ENCODE measurements at places on chromosomes 11 and 22.

DNA sequence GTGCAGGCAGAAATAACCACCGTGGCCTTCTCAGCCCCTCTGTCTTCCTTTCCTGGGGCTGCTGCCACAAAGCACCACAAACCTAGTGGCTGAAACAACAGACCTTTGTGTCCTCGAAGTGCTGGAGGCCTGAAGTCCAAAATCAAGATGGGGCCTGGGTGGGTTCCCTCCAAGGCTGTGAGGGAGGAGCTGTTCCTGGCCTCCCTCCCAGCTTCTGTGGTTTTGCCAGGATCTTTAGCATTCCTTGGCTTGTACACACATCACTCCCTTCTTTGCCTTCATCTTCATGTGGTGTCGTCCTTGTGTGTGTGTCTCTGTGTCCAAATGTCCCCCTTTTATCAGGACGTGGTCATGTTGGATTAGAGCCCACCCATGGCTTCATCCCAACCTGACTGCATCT is 29.0 kb upstream of the PARVG start:
- no peak for DNase-seq

- no peak for DNase-seq
Measured at GRCh38 chr11:75151346-75152047, 590 bp downstream of the SLCO2B1 start.

- DNase-seq = no peak
Measured at GRCh38 chr11:118418766-118419165, 17.4 kb downstream of the ATP5MG start.

GRCh38 chr11:78646564-78647185 is 72.0 kb upstream of the NARS2 start:
- peak; percentile 22 for DNase-seq

DNA sequence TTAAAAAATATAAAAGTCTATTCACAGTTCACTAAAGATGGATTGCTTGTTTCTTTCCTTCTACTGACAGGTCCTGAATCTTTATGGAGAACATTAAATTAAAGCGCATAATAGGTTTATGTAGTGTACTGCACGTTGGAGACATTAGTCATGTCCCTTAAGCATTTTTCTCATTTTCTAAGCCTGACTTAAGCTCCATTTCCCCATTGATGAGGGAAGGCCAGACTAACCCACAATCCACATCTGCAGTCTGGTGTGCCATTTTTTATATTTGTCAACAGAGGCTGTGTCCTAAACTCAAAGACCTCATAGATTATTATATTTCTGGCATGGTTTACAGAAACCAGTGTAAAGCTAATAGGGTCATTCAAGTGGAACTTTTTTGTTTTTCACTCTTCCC is 39.9 kb downstream of the CADM1 start:
- no peak for DNase-seq

- DNase-seq = no peak
Measured at GRCh38 chr11:9838961-9839360, 175.1 kb downstream of the SWAP70 start.

DNA sequence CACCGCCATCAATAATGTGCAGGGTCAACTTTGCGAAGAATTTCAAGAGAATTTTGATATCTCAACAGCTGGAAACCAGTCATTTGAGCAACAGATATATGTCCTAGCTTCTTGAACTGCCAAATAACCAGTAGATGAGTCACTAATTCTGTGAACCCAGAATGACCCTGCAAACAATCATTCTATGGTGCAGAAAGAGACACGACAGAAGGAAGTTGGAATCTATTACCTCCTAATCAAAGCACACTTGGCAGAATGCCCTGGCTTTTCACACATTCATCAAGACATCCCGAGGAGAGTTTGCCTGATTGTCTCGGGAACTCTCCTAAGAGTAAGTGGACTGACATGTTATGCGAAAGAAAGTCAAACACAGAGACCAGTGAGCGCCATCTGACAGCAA is 621.1 kb downstream of the OPCML start:
- no peak for DNase-seq
